ENCODE measurements at places on chromosomes 6 and 20.

GRCh38 chr6:52241819-52242218 is 2.5 kb downstream of the IL17F start:
- DNase-seq: no peak

- no peak for DNase-seq
Measured at GRCh38 chr20:58331961-58332551, 22.5 kb downstream of the RAB22A start.

DNA sequence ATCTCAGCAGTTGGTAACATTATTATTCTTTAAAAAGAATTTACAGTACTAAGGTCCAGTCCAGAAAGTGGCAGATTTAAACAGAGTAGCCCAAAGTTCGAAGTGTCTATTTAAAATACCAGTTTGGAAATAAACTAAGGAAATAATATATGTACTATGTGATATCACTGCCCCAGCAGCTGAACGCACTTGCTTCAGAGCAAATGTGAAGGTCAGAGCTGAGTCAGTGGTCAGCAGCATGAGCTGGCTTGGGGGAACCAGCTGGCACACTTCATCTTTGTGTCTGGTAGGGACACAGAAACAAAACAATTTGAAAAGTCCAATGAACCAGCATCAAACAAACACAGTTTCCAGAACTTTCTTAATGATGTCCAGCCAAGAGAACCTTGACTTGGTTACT is 15.4 kb downstream of the TMEM14B start:
- DNase-seq: no peak

- DNase-seq: no peak
Measured at GRCh38 chr6:55974688-55975087, 99.3 kb upstream of the BMP5 start.

DNA sequence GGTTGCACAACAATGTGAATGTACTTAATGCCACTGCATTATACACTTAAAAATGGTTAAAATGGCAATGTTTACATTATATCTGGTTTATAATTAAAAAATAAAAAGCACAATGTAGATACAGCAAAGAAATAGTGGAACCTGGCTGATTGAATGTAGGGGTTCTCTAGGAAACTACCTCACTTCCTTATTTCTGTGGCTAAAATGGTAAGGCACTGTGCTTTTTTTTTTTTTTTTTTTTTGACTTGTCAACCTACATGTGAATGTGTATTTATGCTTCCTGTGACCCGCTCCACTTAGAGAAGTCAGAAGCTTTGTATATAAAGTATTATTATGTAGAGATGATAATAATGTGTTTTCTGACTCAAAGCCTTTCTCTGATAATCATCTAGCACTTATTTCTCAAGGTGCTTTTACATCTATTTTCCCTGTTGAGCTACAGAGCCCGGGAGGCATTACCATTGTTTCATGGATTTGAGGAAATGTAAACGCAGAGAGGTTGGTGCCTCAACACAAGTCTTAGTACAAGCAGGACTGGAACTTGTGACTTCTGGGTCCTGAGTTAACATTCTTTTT is 55.0 kb downstream of the SOX4 start:
- no peak for DNase-seq

GRCh38 chr20:35953387-35954199 is 709 bp downstream of the SCAND1 start:
- peak; percentile 76 for DNase-seq

DNA sequence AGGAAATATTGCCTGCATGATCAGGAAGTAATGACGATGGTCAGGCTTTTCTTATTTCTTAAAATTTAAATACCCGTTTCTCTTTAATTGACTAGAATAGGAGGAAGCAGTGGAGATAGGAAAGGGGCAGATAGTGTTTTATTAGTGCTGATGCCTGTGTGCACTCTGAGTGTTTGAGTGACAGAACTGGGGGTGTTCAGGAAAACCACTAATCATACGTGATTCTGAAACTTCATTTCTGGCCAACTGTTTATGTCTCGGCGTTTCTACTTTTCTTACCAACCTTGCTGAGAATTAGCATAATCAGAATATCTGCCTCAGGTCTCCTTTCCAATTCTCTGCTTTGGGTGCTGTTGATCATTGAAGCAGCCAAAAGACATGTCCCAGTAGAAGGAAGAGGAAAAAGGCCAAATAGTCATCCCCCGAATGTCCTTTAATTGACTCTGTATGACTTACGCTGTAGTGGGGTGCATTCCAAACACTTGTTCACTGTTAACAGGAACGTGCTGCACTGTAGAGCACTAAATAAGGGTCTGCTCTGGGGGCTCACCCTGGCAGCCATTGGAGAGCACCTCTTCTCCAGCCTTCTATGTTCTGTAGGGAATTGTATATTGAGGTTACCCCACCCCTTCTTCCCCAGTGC is 152.9 kb downstream of the JARID2 start:
- DNase-seq: no peak

DNA sequence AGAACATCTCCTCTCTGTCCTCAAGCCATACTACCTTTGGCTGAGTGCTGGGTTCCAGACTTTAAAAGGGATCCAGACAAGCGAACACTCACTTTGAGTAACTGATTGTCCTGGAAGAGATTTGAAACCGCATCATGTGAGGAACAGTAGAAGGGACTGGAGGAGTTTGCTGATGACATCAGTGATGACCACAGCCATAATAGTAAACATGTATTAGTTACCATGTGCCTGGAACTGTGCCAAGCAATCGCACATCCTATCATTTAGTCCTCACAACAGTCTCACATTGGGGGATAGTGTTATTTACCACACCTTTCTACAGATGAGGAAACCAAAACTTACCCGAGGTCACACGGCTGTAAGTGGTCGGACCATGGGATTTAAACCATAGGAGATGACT is 39.8 kb downstream of the ARMC2 start:
- DNase-seq: no peak

GRCh38 chr6:70414813-70415212 is 1.5 kb downstream of the FAM135A start:
- no peak for DNase-seq

- DNase-seq: no peak
Measured at GRCh38 chr20:37640600-37641561, 52.9 kb upstream of the CTNNBL1 start.

- DNase-seq: no peak
Measured at GRCh38 chr6:15780437-15780836, 117.6 kb upstream of the DTNBP1 start.

- DNase-seq: no peak
Measured at GRCh38 chr20:51792960-51793359, 9.4 kb downstream of the SALL4 start.

DNA sequence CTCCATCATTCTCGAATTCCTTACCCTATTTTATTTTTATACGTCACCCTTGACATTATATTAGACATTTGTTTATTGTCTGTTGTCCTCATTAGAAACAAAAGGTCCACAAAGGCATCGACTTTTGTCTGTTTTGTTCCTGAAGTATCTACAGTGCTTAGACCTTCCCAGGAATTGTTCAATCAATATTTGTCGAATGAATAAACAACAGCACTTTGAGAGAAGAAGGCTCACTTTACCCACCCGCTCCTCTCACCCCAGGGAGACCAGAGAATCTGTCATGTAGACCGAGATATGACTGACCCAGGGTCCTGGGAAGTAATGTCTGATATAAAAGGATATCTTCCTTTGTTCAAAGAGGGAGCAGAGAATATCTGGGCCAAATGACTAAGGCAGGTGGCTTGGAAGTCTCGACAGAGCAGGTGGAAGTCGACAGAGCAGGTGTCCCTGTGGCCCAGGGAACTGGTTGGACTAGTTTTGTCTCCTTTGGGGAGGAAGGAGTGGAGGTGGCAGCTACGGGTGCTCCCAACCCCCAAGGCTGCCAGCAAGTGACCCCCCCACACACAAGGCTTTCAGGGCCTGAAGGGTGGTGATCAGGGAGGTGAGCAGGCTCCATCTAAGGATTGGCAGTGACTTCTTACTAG is 14.8 kb upstream of the CHMP4B start:
- no peak for DNase-seq

GRCh38 chr6:95544517-95545225 is 32.7 kb upstream of the MANEA start:
- no peak for DNase-seq

DNA sequence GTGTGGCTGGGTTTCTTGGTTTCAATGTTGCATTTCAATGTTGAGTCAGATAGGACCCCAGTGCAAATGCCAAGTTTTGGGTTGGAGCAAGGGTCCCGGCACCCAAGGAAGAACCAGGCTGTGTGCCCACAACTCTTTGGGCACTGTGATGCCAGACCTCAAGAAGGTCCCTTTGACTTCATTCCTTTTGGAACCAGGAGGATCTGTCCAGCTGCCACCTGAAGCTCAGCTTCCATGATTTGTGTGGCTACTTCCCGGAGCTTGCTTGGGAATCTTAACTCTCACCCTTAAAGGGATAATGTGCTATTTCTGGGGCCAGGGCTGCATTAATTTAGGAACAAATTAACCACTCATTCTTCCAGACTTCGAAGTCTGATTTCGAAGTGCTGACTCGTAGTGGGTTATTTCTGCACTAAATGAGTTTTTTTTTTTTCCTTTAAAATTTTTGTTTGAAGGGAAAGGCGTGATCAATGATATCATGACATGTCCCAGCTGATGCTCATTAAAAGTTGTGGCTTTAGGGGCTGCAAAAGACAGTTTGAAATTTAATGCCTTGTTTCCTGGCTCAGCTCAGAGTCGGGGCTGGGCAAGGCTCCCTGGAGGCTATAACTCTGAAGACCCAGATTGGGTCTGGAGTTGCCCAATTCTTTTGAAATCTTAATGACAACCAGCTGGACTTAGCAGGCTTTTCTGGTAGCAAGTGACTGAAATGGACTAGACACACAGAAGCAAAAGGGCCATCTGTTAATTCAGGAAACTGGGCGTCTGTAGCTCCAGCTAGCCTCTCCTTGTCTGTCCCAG is 24.0 kb upstream of the PHACTR3 start:
- DNase-seq: no peak

DNA sequence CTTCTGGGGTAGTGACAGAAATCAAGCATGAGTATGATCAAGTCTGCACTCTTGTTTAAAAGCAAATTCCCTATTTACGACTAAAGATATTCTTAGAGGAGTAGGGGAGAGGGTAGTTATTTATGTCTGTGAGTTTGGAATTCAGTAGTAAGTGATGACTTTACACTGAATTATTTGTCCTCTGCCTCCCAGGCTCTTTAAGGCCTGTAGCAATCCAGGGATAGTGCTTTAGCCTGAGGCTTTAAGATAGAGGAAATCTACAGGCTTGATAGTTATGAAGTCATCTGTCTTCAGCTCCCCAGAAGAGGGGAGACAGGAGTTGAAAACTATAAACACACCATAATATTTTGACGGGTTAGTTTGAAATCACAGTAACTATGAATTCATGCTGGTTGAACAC is 664.5 kb downstream of the EPM2A start:
- DNase-seq: no peak

- DNase-seq: no peak
Measured at GRCh38 chr20:59775687-59776055, 157.8 kb downstream of the SYCP2 start.

- DNase-seq: no peak
Measured at GRCh38 chr6:56699066-56699654, 56.5 kb upstream of the DST start.

GRCh38 chr6:129338683-129339082 is 371.3 kb downstream of the ARHGAP18 start:
- no peak for DNase-seq

DNA sequence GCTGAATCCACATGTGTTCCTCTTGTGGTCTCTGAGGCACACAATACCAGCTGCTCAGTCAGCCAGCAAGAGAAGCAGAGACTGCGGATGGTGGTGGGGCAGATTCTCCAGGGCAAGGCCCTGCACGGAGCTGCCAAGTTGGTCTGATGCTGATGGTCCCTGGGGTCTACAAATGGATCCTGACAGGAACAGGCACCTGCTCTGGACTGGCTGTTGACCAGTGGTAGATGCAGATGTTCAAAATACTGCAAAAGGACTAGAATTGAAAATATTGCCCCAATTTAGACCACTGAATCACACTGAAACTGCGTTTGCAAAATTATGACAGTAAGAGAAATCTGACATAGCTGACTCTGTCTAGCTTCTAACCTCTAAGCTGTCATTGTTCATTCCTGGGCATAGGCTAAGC is 29.6 kb upstream of the TUBB2A start:
- no peak for DNase-seq

- DNase-seq: no peak
Measured at GRCh38 chr20:35833241-35833640, 61.4 kb downstream of the PHF20 start.

GRCh38 chr6:133590196-133590595 is 298.7 kb upstream of the TCF21 start:
- no peak for DNase-seq

DNA sequence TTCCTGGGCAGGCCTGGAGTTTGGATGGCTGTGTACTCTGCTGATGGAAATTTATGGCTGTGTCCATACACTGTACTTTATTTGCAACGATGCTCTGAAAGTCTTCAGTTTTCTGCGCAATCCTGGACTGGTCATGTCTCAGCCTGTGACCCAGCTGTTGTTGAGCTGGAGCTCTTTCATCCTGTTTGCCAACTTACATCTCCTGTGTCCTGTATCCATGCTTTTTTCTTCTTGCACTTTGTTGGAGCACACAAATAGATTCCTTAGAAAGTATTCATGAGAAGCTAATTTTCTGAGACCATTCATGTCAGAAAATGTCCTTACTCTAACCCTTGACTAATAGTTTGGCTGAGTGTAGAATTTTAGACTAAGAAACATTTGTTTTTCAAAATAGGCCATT is 251.2 kb downstream of the BCKDHB start:
- no peak for DNase-seq

- DNase-seq: no peak
Measured at GRCh38 chr20:50930976-50931305, 296 bp downstream of the ADNP start.

DNA sequence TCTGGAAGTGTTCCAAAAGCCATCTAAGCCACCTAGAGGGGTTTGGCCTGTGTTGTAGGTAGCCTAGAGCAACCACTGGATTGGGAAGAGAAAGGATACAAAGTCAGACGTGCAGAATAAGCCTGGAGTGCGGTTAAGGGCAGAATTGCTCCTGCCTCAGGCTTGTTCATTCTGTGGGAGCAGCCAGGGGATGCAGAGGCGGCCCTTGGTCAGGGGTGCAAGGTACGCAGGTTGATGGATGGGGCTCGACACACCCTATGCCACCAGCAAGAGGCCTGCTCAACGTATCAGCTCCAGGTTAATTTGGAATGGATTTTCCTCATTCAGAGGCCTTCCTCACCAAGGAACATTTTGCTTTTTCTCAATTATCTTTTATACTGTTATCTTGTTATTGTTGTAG is 129.8 kb downstream of the SLC23A2 start:
- DNase-seq: no peak

- DNase-seq: no peak
Measured at GRCh38 chr6:150456466-150456865, 87.7 kb downstream of the IYD start.

DNA sequence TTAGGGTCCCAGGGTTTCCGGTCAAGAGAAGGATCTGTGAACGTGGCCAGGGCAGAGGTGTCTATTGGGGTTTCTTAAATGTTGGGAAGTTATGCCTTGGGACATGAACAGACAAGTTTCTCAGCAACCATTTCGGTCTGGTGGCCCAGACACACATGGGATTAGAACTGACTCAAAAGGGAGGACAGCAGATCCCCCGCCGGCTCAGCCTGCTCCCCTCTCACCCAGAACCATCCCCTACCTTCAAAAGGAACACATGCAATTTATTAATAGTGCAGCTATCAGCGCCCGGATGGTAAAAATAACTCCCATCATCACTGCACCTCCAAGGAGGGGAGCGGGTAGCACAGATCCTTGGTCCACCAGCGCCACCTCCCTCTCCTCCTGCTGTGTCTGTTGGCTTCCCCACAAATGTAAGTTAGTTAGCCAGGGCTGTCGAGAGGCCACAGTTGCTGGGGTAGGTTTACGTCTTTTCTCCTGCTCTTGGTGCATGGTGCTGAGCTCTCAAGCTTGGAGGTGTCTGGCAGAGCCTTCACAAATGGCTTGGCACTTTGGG is 77.1 kb downstream of the TRAM2 start:
- no peak for DNase-seq

GRCh38 chr6:134468633-134469032 is 150.7 kb upstream of the SGK1 start:
- no peak for DNase-seq
